ENCODE measurements at places on chromosomes 7 and 10.

DNA sequence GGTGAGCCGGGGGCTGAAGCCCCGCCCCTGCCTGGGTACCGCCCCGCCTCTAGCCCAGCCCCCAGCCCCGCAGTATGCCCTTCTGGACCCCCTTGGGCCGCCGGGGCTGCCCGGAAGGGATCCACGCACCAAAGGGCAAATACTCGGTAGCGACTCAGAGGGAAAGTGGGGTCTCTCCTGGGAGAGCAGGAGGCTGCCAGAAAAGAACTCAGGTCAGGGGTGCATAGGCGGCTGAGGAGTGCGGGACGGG lies 796 bp downstream of the FBXL15 start:
- DNase-seq: no peak

- DNase-seq: no peak
These were observed 33.3 kb upstream of the XPNPEP1 start for GRCh38 chr10:109956454-109957091.

GRCh38 chr10:90319188-90319914 lies 538.5 kb downstream of the HTR7 start:
- DNase-seq: no peak

- no peak for DNase-seq
These were observed 74.1 kb downstream of the TACC2 start for GRCh38 chr10:122062831-122063674.

GRCh38 chr10:72133517-72133916 lies 45.2 kb upstream of the SPOCK2 start:
- no peak for DNase-seq

GRCh38 chr7:50660830-50661175 lies 95.6 kb upstream of the DDC start:
- DNase-seq: no peak

GRCh38 chr10:96833220-96834001 lies 1.3 kb downstream of the LCOR start:
- DNase-seq: no peak
